AG10803 (cell line): ENCODE measurements at places on chromosomes 13 and 19.

GRCh38 chr13:92767468-92767867 lies 459.1 kb upstream of the GPC6 start:
- DNase-seq, result no peak

- DNase-seq, result no peak
Observed at GRCh38 chr13:112635323-112635722, 47.4 kb upstream of the TUBGCP3 start.

DNA sequence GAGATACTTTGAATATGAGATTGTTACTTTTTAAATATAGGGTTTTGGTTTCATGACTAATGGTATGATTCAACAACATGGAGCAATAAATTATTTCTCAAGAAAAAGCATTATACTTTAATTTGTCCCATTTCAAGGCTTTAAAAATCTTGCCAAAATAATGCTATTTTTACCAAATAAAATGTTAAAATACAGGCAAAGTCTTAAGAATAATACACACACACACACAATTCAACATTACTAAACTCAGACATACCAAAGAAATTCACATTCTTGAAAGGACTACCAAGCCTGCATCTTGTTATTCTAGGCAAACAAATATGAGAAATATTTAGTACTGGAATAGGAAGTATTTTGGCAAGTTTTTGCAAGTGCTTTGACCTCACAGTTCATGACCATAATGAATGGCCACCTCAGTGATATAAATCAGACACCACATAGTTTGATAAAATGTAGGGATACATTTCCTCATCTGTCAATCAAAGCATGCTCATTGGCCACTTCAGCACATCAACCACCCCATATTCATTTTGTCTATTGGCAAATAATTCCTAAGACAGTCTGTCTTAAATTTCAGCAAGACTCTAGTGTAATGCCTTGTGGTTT lies 107.2 kb downstream of the NALCN start:
- peak; percentile 98 for DNase-seq

- DNase-seq, result no peak
Observed at GRCh38 chr19:15623711-15624318, 8.8 kb downstream of the CYP4F8 start.

DNA sequence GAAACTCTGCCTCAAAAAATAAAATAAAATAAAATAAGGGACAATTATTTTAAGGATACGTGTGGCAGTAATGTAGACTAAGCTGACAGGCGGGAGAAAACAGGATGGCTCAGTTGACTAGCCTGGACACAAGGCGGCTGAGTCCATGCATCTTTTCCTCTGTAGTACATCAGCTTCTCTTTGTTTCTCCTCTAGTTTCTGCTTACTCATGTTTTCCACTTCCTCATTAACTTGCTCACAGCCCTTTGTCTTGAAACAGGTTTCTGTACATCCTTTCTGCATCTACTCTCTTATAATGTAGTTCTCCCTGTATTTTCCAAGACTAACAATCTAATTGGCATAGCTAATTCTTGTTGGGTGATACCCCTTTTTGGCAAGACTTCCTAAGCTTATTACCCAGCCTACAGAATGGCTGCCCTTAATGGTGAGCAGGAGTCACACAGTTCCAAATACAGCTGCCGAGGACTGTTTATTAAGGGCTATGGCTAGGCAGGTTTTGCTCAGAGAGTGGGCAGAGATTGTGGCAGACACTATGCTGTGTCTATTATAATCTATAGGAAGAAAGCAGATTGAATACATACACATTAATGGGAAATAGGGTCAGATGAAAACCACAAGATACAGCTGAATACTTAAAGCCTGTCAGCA lies 58.7 kb upstream of the KLF5 start:
- DNase-seq, result peak; percentile 8
